ENCODE measurements at places on chromosomes 7 and 10. TPM values are rescaled to one million over a fixed set of nuclear protein-coding genes. Genes with fewer than 3 reads are reported as not detected.

Gene ZNF316
- total RNA-seq, result 20.9 TPM

Gene PRR15
- total RNA-seq, result 0.71 TPM

Gene CPA4
- 1.7 TPM for total RNA-seq

Gene CYP26A1
- not detected for total RNA-seq

Gene C10orf62
- total RNA-seq, result not detected

Gene RTKN2
- 34.7 TPM for total RNA-seq

Gene ASZ1
- 0.06 TPM for total RNA-seq

Gene NACAD
- 2.3 TPM for total RNA-seq

Gene GJC3
- total RNA-seq, result not detected

Gene GPRIN2
- 23.2 TPM for total RNA-seq

Gene GRID2IP
- total RNA-seq, result 0.77 TPM

Gene ACBD7
- total RNA-seq, result 4.0 TPM

Gene RET
- 1.3 TPM for total RNA-seq

Gene GNGT1
- total RNA-seq, result not detected

Gene SLC16A12
- 4.6 TPM for total RNA-seq

Gene OR6B1
- not detected for total RNA-seq

Gene NAT16
- total RNA-seq, result not detected

Gene CFAP70
- total RNA-seq, result 17.2 TPM

Gene BEND7
- 27.6 TPM for total RNA-seq

Gene HELLS
- 51.1 TPM for total RNA-seq

Gene CALN1
- 0.03 TPM for total RNA-seq

Gene MNX1
- 1.4 TPM for total RNA-seq

Gene CISD1
- total RNA-seq, result 10.3 TPM

Gene MYL10
- total RNA-seq, result not detected

Gene COL28A1
- 4.2 TPM for total RNA-seq

Gene WIPF3
- 2.8 TPM for total RNA-seq

Gene COL17A1
- total RNA-seq, result 2.2 TPM

Gene CTAGE4
- total RNA-seq, result 4.4 TPM

Gene CCDC3
- total RNA-seq, result 10.2 TPM

Gene POMZP3
- total RNA-seq, result 25.8 TPM

Gene FFAR4
- 4.7 TPM for total RNA-seq

Gene BMI1
- total RNA-seq, result 81.1 TPM

Gene HKDC1
- total RNA-seq, result 1.5 TPM

Gene TMEM176B
- total RNA-seq, result 39.2 TPM

Gene VAX1
- total RNA-seq, result not detected

Gene MSS51
- total RNA-seq, result 2.3 TPM

Gene CPA2
- total RNA-seq, result not detected

Gene ITPRID1
- total RNA-seq, result 0.51 TPM

Gene AHR
- total RNA-seq, result 104 TPM

Gene MRPS24
- 96.7 TPM for total RNA-seq

Gene GCK
- total RNA-seq, result 1.1 TPM

Gene PNLIPRP2
- not detected for total RNA-seq

Gene MYOZ1
- 2.1 TPM for total RNA-seq

Gene PPP1R9A
- total RNA-seq, result 25.1 TPM
